ENCODE measurements at places on chromosomes 3 and 15. TPM values are rescaled to one million over a fixed set of nuclear protein-coding genes. Genes with fewer than 3 reads are reported as not detected.

Gene C3orf49
- not detected for total RNA-seq

GRCh38 chr3:103613397-103614156, 1178.8 kb downstream of the ZPLD1 start:
- no peak for DNase-seq
- no peak overlapping the region for H3K27ac ChIP-seq
- no peak overlapping the region for H3K4me3 ChIP-seq
- no peaks in the 10 kb centered on the region for H3K4me1 ChIP-seq
- no peaks in the 10 kb centered on the region for H3K27me3 ChIP-seq

DNA sequence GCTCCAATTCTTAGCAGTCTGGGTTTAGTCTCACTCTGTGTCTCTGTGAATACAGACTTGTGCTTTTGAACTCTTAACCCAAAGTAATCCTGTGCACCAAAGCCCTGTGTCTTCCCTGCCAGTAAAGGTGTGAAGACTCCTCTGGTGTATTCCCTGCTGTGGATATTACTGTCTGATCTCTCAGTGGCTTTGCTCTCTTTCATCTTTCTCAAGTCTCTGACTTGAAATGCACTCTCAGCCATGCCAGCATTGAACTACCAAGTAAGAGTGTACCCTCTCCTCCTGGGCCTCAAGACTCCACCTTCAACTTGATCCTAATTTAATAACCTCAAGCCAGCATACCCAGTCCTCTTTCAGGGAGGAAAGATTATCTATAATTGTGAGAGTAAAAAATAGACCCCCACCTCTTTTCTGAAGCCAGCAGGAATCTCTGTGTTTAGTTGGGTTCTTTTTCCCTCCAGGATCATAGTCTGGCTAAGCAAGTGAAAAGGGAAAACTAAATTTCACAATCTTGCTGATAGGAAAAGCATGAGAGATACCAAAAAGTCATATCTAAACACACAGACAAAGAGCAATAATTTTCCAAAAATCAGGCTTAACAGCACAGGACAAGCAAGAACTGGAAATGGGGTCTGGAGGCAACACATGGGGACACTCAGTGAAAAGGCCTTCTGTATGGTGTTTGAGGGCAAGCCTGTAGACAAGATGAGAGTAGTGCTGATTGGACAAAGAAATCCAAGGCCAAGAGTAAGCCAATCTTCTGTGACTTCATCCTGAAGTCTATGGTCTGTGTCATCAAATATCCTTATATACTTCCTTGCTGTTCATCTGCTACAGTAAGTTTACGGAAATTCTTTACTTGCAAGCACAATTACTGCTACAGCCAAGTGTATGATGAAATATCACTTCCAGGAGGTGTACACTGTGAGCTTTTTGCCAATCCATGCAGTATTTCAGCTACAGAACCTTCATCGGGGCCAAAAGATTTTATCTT, 296.1 kb upstream of the TGFBR2 start:
- no peak overlapping the region for H3K4me3 ChIP-seq
- no peaks in the 10 kb centered on the region for H3K36me3 ChIP-seq

DNA sequence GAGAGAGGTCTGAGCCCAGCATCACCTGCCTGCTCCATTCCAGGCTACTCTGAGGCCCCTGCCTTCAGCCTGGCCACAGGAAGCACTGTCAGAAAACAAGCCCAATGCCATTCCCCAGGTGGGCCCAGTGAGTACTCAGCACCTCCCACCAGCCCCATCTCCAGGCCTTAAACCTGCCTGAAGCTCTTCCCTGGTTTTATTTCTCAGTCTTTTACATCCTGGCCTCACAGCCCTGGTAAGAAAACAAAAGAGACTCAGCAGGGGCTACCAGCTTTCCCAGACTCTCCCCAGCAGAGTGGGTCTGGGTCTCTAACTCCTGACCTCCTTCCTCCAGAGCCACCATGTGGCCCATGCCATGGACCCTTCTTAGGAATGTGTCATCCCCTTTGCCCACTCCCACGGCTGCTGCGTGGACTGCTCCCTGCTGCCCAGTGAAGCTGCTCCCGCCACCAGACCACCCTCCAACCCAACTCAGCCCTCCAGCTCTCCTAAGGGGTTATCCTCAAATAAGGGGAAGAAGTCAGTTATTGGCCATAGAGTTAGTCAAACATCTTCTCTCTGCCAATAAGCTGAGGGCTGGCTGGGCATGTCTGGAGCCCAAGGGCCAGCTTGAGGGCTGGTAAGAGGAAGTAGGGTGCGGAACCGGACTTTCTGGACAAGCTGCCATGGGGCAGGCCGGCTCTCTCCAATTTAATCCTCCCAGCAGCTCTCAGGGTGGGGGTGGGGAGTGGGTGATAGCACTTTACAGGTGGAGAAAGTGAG, 116.7 kb upstream of the LINGO1 start:
- H3K4me3 ChIP-seq = no peak overlapping the region
- DNase-seq = no peak
- no peaks in the 10 kb centered on the region for H3K4me1 ChIP-seq
- no peak overlapping the region for H3K27ac ChIP-seq
- H3K27me3 ChIP-seq = no peaks in the 10 kb centered on the region

DNA sequence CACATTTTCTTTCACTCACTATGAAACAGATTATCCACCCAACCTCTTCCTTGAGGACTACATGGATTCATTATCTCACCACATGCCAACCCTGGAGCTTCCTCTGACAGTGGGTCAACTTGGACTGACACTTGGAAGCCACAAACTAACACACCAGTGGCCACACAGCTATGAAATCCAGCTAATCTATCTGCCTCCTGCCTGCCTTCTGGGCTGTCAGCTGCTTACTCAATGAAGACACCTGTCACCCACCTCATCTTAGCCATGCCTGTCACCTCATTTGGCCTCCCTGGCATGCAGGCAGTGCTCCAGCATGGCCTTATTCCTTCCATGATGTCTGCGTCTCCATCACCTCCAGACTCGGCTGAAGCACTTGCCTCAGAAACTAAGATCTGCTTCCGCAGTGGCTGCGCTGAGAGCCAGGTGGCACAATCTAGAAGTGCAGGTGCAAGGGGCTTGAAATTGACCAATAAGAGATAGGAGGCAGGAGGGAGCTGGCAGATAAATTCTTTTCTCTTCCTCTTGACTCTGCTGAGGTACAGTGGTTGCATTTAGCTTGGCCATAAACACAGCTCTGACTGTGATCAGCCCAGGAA, 105.2 kb upstream of the RNF7 start:
- no peak overlapping the region for H3K27ac ChIP-seq
- H3K4me1 ChIP-seq = no peaks in the 10 kb centered on the region
- no peaks in the 10 kb centered on the region for H3K27me3 ChIP-seq
- no peak overlapping the region for H3K4me3 ChIP-seq

- H3K4me1 ChIP-seq = peaks cover 26% of the 10 kb centered on the region
- peak; percentile 73 for DNase-seq
- H3K27me3 ChIP-seq = no peaks in the 10 kb centered on the region
- peak within 1 kb of the TSS; percentile 95 for H3K27ac ChIP-seq
- H3K4me3 ChIP-seq = peak within 1 kb of the TSS; percentile 95
- peaks cover 3% of the 10 kb centered on the region for H3K36me3 ChIP-seq
These were observed at the start of gene GSK3B for GRCh38 chr3:120093911-120094775. GSK3B (minus strand) TSS chr3:120094447; CDS start chr3:120093434, 1,013 bp downstream.
